WERI-Rb-1 (cell line): ENCODE measurements at places on chromosomes 7 and 10.
A peak's percentile ranks its signal among the peaks of the same experiment; 100 is the strongest.

- peak; percentile 36 for DNase-seq
These were observed 605 bp downstream of the SUFU start for GRCh38 chr10:102504179-102504975.

- DNase-seq: no peak
These were observed 222.0 kb downstream of the MAD1L1 start for GRCh38 chr7:2010551-2011265.

GRCh38 chr7:104878577-104878976 lies 135.4 kb upstream of the KMT2E start:
- no peak for DNase-seq

DNA sequence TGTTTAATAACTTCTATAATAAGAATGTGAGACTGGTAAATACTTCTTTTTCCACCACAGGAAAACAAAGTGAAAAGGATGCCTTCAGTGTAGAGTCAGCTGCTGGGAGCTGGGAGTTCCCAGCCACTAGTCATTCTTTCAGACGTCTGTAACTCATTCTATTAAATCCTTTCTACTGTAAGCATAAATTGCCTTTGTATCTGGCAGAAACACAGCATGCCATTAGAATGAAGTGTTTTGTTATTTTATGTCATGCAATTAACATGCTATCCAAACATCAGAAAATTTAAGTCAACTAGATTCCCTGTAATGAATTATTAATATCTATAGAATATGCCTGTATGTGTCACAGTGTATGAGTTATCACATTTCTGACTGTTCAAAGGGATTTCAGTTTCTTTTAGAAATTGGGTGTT lies 14.3 kb downstream of the BPGM start:
- DNase-seq: no peak

DNA sequence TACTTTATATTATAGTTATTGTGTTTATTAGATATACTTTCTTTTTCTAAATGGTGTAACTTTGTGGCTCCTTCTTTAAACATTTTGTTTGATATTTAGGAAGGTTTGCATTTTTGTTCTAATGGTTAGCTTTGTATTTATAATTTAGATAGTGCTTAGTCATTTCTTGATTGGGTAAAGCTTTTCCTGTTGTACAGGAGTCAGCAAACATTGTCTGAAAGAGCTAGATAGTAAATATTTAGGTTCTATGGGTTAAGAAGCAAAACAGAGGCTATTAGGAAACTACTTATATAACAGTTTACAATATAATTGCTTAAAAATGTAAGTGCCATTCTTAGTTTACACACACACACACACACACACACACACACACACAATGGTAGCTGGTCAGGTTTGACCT lies 70.6 kb upstream of the CCDC6 start:
- DNase-seq: no peak

- DNase-seq: no peak
These were observed 92.0 kb upstream of the GPR26 start for GRCh38 chr10:123574109-123574698.

GRCh38 chr10:44725404-44725803 lies 185.7 kb upstream of the TMEM72 start:
- DNase-seq: no peak

DNA sequence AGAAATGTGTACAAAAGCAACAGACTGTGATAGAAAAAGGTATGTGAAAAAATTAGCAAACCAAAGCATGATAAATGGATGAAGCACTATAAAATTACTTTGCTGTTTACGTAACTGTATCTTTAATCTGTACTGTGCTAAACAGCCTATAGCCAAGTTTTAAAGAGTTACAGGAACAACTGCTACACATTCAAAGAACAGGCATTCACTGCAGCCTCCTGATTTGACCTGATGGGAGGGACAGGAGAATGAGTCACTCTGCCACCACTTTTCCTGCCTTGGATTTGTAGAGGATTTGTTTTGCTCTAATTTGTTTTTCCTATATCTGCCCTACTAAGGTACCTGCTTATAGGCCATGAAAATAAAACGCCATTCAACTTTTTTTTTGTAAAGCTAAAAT lies 116.1 kb downstream of the FANK1 start:
- DNase-seq: no peak

DNA sequence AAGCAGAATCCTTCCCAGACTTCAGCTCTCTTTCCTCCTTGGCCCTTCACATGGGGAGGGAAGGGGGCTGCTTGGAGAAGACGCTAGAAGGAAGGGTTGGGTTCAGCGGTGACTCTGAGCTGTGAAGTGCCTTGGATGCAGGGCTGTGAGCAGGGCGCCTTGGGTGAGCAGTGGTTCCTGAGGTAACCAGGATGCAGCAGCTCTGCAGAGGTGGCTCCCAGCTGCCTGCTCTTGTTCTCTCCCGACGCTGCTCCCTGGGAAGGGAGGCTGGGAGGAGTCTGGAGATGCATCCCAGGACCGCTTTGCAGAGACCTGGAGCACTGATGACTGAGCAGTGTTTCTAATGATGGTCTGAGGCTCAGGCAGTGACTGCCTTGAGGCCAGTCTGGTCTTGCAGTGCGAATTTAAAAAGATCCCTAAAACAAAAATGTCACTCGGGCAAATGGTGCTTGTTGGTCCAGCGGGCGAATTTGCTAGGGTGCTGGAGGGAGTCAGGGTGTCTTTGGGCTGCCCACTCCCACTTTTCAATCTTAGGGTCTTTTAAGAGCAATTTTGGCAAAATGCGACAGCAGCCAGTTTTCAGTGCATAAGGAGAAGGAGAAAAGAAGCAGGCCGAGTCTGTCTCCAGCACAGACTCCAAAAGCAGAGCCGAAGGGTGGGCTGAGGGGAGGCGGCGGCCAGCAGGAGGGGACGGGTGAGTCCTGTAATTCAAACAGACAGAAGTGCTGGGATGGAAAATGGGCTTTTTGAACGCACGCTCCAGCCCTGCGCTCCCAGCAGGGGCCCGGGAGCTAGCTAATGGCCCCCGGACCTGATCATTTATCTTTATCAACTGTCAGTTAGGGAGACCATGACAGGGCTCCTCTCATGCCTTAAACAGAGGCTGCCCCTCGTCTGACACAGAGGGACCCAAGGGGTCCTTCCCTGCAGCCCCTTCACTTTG lies 191.2 kb upstream of the SHH start:
- DNase-seq: no peak

DNA sequence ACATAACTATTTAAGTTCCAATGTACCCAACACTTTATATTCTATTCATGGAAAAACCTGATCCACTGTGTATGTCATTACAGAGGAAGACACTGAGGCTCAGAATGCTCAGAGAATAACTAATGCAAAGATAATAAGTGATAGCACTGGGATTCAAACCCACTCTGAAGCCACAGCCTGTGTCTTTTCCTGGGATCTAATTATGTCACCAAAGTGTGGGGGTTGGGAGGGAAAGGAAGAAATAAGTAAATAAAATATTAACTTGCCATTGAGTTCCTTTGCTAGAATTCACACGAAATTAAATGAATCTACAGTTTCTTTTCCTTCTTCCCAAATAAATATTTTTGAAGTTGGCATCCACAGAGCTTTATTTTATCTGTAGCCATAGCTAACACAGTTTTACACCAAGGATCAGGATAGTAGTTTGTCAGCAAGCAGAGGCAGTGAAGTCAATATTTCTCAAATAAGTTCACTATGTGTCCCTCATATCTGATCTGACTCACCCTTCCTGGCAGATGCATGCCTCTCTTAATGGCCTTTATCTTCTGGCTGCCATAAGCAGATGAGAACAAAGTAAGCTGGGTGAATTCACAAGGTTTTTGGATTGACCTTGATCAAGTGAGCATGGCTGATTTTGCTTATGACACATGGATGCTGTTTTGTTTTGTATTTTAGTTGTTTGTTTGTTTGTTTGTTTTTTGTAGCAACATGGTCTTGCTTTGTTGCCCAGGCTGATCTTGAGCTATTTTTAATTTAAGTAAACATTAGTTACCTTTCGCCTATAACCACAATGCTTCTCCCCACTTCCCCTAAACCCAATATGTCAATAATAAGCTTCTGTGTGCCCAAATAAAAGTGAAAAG lies 6.3 kb downstream of the RAPGEF5 start:
- DNase-seq: no peak

DNA sequence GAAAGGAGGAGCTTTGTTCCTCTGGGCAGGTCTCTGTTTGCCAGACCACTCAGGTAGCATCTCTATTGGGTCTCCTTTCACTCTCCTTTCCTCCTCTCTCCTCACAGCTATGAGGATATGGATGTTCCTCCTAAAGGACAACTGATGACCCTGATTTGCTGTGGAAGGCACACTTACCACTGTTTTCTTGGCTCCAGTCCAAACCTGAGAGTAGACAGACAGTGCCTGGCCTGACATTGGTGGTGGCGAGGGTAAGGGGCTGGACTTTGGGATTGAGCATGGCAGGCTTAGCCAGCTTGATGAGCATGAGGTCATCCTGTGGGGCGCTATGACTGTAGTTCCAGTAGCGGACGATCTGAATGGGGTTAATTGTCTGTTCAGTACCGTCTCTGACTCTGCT lies 3.6 kb downstream of the PRSS37 start:
- DNase-seq: no peak

DNA sequence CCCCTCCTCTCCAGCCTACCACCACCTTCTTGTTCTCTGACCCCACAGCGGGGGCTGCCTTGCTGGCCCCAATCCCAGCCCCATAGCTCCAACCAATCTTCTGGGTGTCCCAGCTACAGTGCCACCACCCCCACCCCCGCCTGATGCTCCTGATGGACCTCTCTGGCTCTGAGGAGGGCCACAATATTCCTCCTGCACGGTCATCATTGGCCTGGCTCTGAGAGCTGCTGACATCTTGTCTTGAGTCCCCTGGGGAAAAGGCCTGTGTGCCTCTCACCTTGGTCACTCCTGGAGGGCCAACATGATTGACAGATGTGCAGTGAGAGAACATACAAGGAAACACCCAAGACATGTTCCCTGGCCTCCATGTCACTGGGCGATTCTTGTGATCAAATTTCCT lies 7.6 kb downstream of the GDF2 start:
- DNase-seq: no peak

DNA sequence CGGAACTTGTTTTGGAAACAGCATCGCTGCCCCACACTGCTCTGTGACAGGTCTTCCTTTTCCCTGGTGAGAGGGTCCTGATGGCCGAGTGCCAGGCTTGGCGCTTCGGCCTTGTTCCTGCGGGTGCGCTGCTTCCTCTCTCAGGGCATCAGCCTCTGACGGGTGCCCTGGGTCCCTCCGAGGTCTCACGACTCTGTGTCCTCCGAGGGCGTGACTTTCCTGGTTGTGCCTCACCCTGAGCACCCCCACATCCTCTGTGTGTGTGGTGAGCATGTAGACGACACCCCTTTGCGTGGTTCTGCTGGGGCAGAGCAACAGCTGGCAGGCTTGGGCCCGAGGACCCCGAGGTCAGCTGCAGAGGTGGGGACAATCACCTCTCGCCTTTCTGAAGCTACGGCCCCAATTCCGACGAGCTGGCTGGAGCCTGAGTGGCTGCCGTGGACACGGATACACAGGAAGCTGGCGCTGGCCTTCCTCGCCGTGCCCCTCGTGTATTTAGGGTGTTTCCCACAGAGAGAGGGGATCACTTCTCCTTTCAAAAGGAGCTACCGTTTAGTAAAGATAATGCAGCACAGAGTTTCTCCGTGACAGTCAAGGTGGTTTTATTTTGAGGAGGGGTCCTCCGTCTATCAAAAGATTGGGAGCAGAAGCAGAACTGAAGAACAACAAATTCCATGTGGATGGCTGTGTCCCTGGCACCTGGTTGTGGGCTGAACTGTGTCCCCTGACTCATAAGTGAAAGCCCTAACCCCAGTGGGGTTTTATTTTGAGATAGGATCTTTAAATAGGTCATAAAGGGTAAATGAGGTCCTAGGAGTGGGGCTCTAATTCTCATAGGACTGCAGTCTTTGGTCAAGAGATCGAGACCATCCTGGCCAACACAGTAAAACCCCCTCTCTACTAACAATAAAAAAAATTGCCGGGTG lies 36.2 kb upstream of the PITRM1 start:
- DNase-seq: no peak

- no peak for DNase-seq
These were observed 38.0 kb downstream of the MARCHF5 start for GRCh38 chr10:92328993-92329392.

GRCh38 chr10:80741278-80741677 lies 203.6 kb downstream of the SH2D4B start:
- no peak for DNase-seq

DNA sequence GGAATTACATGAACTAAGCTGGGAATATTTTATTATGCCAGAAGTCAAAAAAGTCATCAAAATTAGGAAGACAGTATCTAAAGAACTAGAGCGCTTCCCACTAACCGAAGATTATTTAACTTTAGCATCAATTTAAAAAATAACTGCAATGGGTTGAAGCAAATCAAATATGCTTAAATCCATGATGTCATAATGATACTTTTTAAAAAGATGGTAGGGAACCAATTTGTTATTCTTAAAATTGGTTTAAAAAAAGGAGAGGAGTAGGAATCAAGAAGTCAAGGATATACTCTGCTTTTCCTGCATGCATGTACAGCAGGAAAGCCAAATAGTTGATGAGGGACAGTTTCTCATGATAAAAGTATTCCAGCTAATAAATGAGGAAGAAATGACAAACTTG lies 3.2 kb upstream of the ASAH2 start:
- DNase-seq: no peak

DNA sequence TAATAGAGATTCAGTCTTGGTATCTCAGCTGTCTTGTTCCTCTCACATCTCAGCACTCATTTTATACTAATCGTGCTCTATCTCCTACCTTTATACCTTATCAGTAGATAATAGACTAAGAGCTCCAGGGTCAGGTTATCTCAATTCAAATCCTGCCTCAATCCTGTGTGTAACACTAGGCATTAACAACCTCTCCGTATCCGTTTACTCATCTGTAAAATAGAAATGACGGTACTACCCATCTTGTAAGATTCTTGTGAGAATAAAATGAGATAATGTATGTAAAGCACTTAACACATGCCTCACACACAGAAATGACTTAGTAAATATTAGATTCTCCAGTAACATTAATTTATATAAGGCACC lies 622 bp upstream of the P4HA1 start:
- DNase-seq: no peak

DNA sequence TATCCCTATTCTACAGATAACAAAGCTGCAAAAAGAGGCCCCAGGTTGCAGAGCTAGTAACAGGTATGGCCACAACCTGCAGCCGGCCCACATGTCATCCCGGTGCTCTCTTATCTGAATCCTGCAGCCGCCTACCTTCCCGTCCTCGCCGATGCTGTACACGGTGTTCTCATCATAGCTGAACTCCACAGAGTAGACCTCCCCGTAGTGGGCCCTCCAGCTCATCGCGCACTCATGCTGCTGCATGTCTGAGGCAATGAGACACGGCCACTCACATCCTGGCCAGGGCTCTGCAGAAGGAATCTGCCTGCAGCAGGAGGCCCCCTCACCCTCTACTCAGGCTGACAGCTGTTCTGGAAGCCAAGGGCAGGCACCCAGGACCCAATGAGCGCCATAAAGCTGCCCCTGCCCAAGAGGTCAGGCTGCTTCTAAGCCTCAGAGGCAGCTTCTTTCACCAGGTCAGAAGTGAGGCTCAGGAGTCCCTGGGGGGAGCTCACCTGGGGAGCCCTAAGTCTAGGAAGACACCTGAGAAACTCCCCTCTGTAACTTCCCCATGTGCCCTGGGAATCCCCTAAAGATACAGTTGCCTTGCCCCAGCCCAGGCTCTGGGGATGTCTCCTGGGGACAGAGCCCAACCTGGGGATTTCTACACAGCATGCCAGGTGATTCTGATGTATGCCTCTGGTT lies 17.9 kb upstream of the CYREN start:
- no peak for DNase-seq
